ENCODE measurements at places on chromosomes 2 and 18.
A peak's percentile ranks its signal among the peaks of the same experiment; 100 is the strongest.

DNA sequence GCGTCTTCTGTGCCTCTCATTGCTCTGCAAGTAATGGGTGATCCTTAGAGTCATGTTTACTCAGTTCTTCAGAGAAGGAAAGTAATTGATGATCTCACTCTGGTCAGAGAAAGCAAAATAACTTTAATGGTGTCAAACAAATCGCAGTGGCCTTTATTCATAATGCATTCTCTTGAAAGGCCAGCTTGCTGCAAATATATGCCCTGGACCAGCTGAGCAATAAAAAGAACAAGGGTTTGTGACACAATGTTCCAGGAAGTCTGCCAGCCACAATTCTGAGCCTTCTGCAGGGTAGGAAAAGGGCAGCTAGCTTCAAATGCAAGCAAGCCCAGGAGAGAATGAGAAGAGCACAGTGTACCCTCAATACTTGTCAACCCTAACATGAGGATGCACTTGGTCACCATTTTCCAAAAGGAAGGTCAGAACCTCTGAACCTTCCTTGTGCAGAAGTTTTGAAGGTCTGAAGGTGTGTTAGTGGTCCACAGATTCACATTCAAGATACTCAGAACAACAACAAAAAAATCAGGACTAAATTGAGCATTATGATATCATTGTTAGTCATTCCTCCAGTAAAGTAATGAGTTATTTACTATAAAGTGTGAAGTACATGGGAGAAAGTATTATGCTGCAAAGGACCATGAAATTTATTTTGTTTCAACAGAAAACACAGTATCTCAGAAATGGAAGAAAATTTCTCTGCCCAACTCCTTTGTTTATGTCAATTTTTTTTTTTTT is 355.6 kb downstream of the PAX3 start:
- no peak for DNase-seq

- no peak for DNase-seq
Observed at GRCh38 chr2:64414736-64415435, 39.1 kb upstream of the LGALSL start.

DNA sequence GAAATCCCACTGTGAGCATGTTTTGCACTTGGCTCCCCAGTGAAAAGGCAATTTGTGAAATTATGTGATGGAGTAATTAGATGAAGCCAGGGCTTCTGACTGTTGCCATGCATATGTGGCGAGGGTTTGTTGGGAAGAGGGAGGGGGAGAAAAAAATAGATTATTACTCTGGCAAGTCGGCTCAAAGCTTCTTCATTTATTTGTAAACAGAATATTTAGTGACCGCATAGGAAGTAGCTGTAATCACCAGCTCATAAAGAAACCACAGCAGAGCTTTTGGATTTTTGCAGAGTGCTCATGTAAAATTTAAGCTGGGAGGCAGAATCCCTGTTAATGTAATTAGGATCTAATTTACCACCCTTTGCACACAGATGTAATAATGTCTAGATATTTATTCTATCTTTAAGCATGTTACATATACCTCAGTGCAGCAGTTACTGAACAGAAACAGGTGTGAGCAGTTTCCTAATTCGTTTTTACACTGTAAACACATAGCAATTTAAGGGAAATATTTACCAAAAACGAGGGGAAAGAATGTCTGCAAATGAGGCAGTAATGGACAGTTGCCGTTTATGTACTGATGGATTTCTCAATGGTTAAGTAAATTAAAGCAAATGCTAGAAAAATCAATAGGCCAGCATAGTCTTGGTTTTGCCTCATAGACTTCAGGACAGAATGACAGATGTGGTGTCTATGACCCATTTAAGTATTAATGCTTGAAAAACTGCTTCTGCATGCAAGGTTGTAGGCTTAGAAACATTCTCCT is 87.9 kb downstream of the MEIS1 start:
- DNase-seq, result no peak

- no peak for DNase-seq
Observed at GRCh38 chr2:222965555-222965954, 86.4 kb upstream of the KCNE4 start.

DNA sequence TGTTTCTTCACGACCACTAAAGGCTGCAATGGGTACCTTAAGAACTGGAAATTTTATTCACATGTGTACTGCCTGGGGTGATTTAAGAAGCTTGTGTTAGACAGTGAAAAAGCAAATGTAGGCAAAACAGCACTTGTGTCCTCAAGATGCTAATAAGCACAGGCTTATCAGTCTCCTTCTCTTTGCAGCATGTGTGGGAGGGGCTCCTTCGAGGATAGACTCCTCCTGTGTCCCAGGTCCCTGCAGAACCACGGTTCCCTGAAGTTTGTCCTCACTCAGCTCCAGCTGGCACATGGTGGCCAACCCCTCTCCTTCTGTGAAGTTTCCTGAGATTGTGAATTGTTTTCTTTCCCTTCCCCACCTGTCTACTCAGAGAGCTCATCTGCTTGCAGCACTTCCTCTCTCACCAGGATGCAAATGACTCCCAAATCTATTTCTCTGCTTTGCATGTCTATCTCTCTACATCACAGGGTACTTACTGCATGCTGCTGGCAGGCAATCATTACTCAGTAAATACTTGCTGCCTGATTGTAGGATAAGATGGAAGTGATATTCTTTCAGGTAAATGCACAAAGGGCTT is 589.6 kb upstream of the KLHL29 start:
- DNase-seq, result no peak

GRCh38 chr18:21109936-21110712 is 1.5 kb downstream of the ROCK1 start:
- DNase-seq, result no peak

GRCh38 chr2:109125593-109126500 is 3.2 kb upstream of the SH3RF3 start:
- peak; percentile 95 for DNase-seq

- DNase-seq, result no peak
Observed at GRCh38 chr2:118638453-118638852, 209.0 kb downstream of the EN1 start.

DNA sequence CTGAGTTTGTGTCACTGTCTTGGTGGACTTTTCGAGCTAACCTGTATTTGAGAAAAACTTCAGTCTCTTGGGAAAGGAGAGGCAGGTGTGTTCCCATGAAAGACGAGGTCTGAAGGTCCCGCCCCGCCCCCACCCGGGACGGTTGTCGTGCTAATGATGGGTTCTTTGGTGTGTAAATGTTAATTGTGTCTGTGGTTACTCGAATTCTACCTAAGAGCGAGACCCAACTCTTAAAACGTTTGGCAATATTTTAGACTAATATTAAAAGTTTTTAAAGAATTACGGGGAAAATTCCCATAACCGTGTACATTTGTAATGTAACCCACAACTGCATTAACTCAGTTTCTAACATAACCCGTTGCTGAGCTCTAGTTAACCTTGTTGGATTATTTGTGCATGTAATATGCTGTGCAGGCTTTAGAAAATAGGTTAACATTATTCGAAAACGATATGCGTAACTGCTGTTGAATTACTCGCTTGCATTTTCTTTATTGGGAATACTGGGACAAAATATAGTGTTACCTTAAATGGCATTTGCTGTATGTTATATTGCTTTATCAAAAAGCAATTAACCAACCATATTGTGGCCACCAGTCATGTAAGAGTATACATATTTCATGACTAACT is 833 bp downstream of the EPB41L5 start:
- DNase-seq, result no peak

DNA sequence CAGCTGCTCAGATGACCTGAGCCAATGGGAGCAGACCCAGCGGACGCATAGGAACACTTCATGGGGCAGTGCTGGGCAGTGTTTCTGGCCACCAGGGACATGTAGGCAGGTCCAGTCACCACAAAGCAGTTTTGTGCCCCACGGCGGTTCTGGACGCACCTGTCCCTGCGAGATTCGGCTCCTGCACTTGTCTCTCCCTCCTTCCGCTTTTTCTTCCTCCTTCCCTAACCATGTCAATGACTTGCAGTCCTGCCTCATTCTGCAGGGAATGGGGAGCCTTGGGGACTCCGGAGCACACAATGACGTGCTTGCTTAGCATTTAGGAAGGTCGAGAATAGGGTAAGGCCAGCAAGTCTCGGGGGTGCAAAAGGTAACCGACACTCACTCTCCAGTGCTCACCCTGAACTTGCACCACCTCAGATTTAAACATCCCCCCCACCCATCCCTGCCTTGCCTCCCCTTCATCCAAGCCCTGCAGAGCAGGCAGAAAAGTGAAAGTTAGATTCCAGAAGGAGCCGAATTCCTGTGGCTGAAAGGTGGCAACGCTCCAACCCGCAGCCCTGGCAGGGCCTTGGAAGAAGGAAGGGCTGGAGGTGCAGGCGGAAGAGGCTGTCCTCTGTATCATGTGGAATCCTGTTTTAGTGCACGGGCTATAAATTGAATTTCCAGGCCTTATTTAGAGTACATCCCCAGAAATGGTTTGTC is 40.5 kb upstream of the ATG16L1 start:
- peak; percentile 84 for DNase-seq

GRCh38 chr18:79068341-79068936 is 755 bp upstream of the ATP9B start:
- no peak for DNase-seq

DNA sequence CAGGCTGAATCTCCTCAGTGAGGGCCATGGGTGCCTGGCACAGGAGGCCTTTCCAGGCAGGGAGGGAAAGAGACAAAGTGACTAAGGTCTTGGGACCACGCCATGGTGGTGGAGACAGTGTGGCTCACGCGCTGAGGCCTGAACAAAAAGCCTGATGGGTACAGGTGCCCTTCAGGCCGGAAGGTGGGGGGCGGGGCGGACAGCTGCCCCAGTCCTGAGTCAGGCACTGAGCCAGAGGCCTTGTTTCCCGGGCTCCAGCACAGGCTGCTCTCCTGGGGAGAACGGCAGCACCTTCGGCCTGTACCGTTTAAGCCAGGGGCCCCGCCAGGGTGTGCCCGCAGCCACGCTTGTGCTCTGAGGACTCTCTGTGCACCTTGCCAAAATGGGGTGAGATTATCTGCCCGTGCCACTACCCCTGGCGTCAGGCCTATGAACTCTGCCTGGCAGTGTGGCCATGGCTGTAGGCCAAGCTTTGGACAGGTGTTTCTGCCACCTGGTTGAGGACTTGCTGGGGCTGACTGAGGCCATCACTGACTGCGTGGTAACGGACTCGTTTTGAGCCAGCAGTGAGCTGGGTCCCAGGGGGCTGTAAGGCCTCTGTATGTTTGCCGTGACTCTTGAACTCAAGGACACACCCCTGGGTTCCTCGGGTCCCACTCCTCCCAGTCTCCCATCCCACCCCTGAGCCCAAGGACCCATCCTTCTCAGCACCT is 31.7 kb upstream of the DNMT3A start:
- no peak for DNase-seq

DNA sequence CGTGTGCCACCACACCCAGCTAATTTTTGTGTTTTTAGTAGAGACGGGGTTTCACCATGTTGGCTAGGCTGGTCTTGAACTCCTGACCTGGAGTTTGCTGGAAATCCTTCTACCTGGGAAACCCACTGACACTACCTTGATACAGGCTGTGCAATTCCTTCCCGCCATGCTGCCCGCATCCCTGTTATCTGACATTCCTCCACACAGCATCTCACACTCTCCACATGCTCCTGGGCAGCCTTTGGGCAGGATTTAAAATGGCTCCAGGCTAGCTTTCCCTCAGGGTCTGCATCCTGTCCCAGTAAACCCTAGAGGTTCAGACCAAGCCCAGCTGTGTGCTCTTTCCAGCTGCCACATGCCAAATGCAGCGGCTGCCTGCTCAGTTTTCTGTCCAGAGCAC is 319.5 kb upstream of the CXCR4 start:
- no peak for DNase-seq

- DNase-seq, result no peak
Observed at GRCh38 chr2:62055724-62056336, 140.1 kb upstream of the B3GNT2 start.

Data from fibroblast of skin of left quadriceps (primary cell).